ENCODE measurements at places on chromosomes 2 and 18.

GRCh38 chr2:230866756-230867523 lies 2.2 kb downstream of the ITM2C start:
- DNase-seq, result peak; percentile 55

DNA sequence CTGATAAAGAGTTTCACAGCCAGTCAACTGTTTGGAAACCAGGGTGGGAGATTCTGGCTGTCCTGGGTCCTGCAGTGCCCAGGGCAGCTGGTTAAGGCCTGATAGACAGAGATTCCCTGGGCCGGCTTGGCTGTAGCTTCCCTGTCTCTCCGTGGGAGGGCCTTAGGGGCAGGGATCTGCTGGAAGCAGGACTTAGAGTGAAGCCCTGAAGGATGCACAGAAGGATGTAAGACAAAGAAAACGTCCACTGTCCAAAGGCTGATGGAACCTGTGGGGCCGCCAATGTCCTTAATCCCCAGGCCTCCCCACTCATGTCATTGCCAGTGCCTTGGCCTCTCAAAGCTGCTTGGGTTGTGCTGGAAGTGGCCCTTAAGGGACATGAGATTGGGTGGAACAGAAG lies 33.0 kb downstream of the MROH2A start:
- DNase-seq, result no peak

GRCh38 chr2:74876081-74876886 lies 42.4 kb downstream of the HK2 start:
- DNase-seq, result peak; percentile 2

- DNase-seq, result no peak
Measured at GRCh38 chr2:240714747-240715725, 23.4 kb downstream of the AQP12A start.

- DNase-seq, result peak; percentile 37
Measured at GRCh38 chr2:190088917-190089316, 26.4 kb upstream of the MSTN start.

- no peak for DNase-seq
Measured at GRCh38 chr2:232528746-232529460, 2.9 kb downstream of the CHRND start.
